Fibroblast of skin of scalp (primary cell): ENCODE measurements at places on chromosomes 5 and 9.

- DNase-seq = peak; percentile 38
Observed at GRCh38 chr5:151617841-151618710, 26.9 kb upstream of the FAT2 start.

GRCh38 chr5:77028631-77029375 lies 1.4 kb upstream of the AGGF1 start:
- no peak for DNase-seq

DNA sequence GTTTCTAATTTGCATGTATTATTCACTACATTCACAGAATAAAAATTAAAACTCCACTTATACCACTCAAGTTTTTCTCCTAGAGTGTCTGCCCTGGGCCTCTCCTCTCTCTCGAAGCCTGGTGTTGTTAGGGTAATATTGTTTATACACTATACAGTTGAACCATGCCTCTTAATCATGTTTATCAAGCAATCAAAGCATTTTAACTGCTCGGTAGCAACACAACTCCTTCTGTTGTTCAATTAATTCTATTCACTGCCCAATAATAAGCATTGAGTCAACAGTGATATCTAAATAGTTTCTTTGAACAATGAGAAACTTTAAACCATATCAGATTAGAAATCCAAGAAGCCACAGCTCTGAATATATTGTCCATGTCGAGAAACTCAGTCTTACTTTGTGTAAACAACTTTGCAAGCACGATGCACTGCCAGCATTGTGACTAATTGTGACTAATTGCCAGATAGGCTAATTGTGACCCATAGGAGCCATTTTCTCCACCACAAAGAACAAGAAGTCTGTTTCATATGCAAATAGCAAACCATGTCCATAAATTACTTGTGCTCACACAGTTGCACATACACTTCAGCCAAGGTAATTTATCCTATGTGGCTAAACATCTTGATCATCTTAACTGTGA lies at the start of gene DNAH5:
Gene DNAH5 (minus strand): TSS at position 129 of the 640 bp plus-strand sequence. CDS start 250 bp downstream, outside the sequence.
- no peak for DNase-seq

- DNase-seq = no peak
Observed at GRCh38 chr9:122420315-122420714, 49.5 kb downstream of the PTGS1 start.

GRCh38 chr9:137301081-137301947 lies 757 bp downstream of the NRARP start:
- no peak for DNase-seq

- peak; percentile 6 for DNase-seq
Observed at GRCh38 chr9:105690742-105691141, 3.6 kb upstream of the TMEM38B start.

DNA sequence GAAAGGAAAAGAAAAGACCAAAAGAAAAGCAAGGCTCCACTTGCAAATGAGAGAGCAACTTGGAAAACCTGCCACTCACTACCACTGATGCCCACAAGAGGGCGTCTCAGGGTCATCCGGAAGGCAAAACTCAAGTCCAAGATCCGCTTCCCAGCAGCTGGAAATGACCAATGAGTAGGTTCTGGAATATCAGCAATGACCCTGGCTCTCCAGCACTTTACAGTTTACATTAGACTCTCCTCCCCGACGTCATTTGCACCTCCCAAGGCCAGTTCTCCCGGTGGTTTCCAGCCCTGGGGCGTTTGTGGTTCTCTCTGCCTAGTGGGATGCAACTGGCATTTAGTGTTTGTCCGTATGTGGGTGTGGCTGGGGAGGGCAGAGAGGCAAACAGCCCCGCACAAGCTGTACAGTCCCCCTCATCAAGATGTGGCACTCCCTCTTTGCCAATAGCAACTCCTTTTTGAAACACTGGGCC lies 193.8 kb upstream of the ZNF618 start:
- peak; percentile 75 for DNase-seq

- DNase-seq = no peak
Observed at GRCh38 chr5:13385066-13385465, 559.4 kb downstream of the DNAH5 start.

GRCh38 chr9:108356806-108357205 lies 499.0 kb downstream of the ACTL7B start:
- no peak for DNase-seq

GRCh38 chr5:170269579-170269978 lies 28.0 kb downstream of the LCP2 start:
- DNase-seq = no peak

DNA sequence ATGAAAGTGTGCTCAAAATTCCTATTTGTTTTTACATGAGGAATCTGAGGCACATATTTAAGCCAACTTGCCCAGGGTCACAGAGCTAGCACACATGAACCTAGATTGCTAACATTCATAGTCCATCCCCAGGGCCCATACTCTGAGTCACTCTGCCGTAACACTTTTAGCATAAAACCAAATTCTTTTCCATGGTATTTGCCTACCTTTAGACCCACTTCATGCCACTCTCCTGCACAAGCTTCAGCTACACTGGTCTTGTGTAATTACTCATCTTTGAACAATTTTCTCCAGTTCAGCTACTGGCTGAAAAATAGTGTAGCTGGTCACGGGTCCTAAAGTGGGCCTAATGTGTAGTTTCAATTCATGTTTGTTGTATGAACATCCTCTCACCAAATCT lies 200.7 kb downstream of the SLC12A2 start:
- DNase-seq = no peak

GRCh38 chr5:147763791-147764525 lies 18.6 kb downstream of the JAKMIP2 start:
- peak; percentile 75 for DNase-seq

DNA sequence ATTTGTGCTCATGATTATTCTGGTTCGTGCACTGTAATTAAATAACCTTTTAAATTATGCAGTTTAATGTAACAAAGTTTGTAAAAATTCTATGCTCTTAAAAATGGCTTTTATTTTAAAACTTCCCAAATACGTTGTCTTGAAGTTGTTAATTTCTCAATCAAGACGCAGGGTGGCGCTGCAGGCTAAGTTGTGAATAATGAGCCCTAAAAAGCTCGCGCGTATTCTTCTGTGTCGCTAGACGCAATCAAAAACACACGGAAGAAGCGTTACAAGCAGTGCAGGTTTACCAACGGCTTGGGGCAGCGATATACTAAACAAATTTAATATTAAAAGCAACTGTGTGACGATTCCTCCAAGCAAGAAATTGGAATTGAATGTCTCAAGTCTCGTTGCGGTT lies at the start of gene PCDHB4:
Gene PCDHB4 (plus strand): TSS at position 256 of the 400 bp plus-strand sequence. CDS start 181 bp downstream, outside the sequence.
- no peak for DNase-seq

GRCh38 chr5:38524022-38524421 lies 32.4 kb downstream of the LIFR start:
- DNase-seq = no peak

DNA sequence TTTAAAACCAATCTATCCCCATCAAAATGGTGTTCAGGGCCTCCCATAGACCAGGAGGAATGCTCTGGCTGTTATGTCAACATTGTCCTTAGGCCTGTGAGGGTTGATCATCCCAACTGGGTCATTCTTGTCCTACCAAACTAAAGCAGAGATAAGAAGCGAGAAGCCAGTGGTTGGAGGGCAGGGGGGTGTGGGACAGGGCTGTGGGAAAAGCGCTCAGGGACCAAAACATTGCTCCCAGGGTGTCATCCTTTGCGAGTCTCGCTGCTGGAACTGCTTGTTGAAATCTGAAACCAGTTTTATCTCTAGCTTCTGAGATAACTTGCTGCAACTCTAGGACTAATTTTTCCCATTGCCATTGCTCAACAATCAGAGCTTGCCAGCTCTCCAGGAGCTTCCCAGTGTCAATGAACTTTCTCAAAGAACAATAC lies 48.1 kb downstream of the SPATA31C2 start:
- peak; percentile 54 for DNase-seq

DNA sequence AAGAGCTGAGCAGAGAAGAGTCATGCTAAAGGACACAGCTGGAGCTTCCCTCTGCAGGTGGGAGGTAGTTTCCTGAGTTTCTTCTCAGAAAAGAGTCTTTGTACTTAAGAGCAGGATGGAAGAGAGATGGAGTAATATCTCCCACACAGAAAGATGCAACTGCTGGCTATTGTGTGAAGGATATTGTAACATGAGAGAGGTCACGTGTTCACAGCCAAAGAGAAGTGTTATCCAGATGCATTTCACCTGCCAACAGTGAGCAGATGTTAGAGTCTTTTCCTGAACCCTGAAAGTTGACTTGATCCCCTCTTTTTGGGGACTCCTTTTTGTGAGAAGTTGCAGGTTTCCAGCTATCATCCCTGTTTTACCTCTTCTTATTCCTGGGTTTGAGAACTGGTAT lies 14.0 kb upstream of the TRIO start:
- DNase-seq = no peak

DNA sequence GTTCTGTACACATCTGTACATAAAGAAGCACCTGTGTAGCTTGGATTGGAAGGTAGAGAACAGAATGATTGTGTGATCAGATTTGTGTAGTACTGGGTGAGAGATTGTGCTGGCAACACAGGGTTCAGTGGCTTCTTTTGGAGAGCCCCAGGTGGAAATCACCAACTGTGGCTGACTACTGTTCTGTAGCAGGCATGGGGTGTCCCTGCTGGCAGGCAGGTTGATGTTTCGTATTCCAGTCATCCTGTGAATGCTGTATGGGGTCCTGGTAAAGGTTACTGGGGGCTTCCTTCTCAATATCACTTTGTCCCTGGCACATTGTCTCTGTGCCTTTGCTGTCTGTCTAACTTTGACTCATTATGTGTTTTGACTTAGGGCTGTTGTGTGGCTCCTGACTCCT lies 5.3 kb downstream of the ASPN start:
- no peak for DNase-seq

DNA sequence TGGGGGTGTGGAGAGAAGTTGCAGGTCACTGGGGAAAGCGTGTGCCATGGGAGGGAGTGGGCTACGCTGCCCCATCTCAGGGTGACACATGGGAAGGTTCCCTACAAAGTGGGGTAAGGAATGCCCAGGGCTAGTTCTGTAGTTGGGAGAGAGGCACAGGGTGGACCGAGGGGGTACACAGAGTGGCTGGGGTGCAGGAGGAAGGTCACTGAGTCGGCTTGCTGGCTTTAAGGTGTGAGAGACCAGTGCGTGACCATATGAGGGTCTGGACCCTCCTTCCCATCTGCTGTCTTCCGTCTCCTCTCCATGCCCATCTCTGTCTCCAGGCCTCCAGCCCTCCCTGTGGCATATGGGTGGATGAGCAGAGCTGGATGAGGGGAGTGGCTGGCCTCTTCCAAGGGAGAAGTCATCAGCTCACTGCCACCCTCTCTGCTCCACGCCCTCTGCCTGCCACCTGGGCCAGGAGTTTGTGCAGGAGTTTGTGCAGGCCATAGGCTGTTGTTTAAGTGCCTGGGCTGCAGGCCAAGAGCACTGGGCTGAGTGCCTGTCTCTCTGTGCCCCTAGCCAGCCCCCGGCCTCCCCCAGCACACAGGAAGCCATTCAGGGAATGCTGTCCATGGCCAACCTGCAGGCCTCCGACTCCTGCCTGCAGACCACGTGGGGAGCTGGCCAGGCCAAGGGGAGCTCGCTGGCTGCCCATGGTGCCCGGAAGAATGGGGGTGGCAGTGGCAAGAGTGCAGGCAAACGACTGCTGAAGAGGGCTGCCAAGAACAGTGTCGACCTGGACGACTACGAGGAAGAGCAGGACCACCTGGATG lies 96.8 kb downstream of the PHF2 start:
- DNase-seq = peak; percentile 37

DNA sequence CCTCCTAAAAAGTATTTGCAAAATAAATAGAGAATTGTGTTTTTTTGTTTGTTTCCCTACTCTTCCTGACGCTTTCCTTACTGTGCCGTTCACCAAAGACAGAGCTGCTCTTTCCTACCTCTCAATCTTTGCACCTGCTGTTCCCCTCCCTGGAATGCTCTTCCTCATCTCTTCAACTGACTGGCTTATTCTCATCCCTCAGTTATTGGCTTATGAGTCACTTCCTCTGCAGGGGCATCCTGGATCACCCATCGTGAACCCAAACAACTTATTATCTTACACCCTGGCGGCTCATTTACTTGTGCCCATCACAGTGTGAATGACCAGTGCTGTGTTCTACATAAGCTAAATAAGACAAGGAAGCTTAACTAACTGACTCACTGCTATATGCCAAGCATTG lies 36.1 kb upstream of the CCNG1 start:
- no peak for DNase-seq

GRCh38 chr5:113435575-113435974 lies 786 bp upstream of the TSSK1B start:
- DNase-seq = no peak

DNA sequence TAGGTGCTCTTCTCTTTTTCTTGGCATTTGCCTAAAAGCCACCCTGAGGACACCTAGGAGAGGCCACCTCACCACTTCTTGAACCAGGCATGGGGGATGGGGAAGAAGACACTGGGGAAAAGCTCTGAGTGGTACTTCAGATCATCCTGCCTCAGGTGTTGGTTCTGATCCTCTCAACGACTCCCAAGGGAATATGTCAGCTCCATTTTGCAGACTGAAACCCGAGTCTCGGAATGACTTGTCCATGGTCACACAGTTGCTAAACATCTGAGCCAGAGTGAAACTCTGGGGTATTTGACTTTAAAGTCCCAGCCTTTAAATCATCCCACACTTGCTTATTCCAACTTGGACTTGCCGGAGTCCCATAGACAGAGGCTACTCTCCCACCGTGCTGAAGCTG lies 120.6 kb upstream of the GABRP start:
- DNase-seq = no peak

GRCh38 chr9:32251539-32251938 lies 132.9 kb upstream of the ACO1 start:
- peak; percentile 22 for DNase-seq

DNA sequence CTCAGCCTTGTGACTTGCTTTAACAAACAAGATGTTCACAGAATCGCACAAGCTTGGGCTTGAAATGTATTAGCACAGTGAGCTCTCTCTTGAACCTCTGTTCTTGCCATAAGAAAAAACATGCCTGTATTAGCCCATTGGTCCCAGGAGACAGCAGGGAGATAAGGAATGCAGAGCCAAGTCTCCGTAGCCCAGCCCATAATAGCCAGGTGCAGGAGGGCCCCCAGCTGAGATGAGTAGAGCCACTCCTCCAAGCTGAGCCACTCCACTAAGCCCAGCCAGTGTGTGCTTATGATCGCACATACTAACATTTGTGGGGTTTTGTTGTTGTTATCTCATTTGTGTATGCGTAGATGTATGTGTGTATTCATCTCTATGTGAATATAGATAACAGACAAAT lies 21.6 kb upstream of the SVEP1 start:
- no peak for DNase-seq

DNA sequence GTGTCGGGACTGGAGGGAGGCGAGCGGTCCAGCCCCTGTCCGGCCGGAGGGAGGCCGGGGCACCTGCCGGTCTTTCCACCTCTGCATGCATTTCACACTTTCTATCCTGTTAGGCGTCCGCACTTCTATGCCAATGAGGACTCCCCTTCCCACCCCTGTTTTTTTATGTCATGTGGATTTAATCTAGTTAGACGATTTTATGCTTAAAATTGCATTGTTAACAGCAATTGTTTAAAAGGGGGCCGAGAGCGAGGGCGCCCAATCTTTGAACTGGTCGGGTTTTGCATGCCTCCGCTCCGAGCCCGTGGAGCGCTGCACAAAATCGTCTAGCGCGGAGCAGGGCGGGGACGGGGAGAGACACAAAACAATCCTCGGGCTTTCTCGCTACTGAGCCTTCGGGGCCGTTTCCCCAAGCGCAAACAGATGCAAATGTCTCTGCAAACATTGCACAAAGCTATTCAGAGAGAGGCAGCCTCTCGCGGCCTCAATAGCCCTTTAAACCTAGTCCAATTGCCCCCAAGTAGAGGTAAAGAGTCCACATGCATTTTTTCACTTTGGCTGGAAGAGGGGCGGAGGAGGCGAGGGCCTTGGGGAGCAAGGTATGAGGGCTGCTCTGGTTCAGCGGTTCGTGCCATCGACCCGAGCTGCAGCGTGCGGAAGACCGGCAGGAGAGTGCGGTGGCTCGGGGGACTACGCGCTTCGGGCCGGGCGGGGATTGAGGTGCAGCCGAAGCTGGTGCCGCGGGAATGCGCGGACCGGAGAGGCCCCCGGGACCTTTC lies 37.5 kb upstream of the TIFAB start:
- no peak for DNase-seq

GRCh38 chr5:174844971-174845370 lies 120.6 kb downstream of the MSX2 start:
- DNase-seq = no peak
